ENCODE measurements at places on chromosomes 5 and 9. TPM values are rescaled to one million over a fixed set of nuclear protein-coding genes. Genes with fewer than 3 reads are reported as not detected.

MEF2C gene
- 16.3 TPM for total RNA-seq

EQTN gene
- not detected for total RNA-seq

HAUS6 gene
- 3.1 TPM for total RNA-seq

HMHB1 gene
- total RNA-seq, result not detected

RFESD gene
- 0.11 TPM for total RNA-seq

ADAMTS19 gene
- total RNA-seq, result 0.76 TPM

TMED9 gene
- total RNA-seq, result 141 TPM

TAF11L10 gene
- not detected for total RNA-seq

BARX1 gene
- total RNA-seq, result not detected

IL17B gene
- total RNA-seq, result 2.0 TPM

CATSPER3 gene
- 0.76 TPM for total RNA-seq

FBLL1 gene
- total RNA-seq, result not detected

SCGB3A1 gene
- total RNA-seq, result not detected

SLCO6A1 gene
- not detected for total RNA-seq

MACIR gene
- total RNA-seq, result 8.2 TPM

LRRC19 gene
- total RNA-seq, result not detected

GPR107 gene
- total RNA-seq, result 22.7 TPM

CYFIP2 gene
- total RNA-seq, result 7.0 TPM

CCNI2 gene
- total RNA-seq, result not detected

SPATA31E1 gene
- not detected for total RNA-seq
